Pancreas (tissue), 10 donors: ENCODE measurements at places on chromosomes 2 and 18. TPM values are rescaled to one million over a fixed set of nuclear protein-coding genes. Genes with fewer than 3 reads are reported as not detected.

Gene KCTD1
- total RNA-seq: 6.8 TPM

Gene FOXD4L1
- total RNA-seq: not detected

Gene PCBP1
- 131 TPM for total RNA-seq

Gene IL36RN
- total RNA-seq: not detected

Gene APOB
- total RNA-seq: 3.2 TPM
